ENCODE measurements at places on chromosomes 7 and 10.

DNA sequence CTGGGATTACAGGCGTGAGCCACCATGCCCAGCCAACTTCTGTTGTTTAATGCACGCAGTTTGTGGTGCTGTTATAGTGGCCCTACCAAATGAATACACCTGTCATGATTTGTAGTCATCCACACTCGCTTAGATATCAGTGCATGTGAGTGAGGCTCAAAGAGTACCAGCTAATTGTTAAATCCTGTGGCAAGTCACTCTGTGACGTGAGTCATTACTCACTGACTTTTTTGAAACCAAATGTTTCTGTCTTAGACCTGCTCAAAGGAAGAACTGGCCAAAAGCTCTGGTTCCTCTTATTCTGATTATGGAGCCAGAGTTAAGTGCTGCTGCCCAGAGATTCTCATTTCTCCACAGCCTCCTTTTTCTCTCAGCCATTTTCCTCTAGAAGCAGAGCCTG lies 109.4 kb downstream of the PRKAG2 start:
- DNase-seq, result no peak

- no peak for DNase-seq
These were observed 300.0 kb downstream of the PLXNA4 start for GRCh38 chr7:132276234-132276630.

DNA sequence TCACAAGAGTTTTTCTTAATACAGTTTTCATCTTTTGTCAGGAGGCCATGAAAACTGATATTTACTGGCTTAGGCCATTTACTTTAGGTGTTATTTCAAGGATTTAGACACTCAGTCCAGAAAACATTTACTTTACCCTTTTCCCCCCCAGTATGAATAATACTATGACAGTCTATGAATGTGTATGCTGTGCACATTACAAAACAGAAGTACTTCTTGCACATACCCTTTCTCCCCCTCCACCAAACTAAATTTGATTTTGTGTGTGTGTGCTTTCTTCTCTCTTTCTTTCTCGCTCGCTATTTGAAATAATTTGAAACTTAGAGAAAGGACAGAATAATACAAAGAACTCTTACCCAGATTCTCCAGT lies 41.3 kb downstream of the RBM33 start:
- DNase-seq, result no peak

GRCh38 chr10:62130948-62131347 lies 137.7 kb downstream of the RTKN2 start:
- DNase-seq, result no peak

GRCh38 chr7:80014511-80014910 lies 120.1 kb upstream of the GNAI1 start:
- DNase-seq, result no peak

- no peak for DNase-seq
These were observed 1183.6 kb downstream of the GATA3 start for GRCh38 chr10:9238041-9238440.

- no peak for DNase-seq
These were observed 63.2 kb upstream of the FGFR2 start for GRCh38 chr10:121661451-121661851.

GRCh38 chr10:76615049-76615448 lies 1022.6 kb downstream of the KCNMA1 start:
- no peak for DNase-seq

- no peak for DNase-seq
These were observed 5.5 kb upstream of the ELOVL3 start for GRCh38 chr10:102220612-102221011.

- DNase-seq, result no peak
These were observed 67.0 kb upstream of the PLXNA4 start for GRCh38 chr7:132643302-132643701.

- DNase-seq, result no peak
These were observed 3.0 kb upstream of the HOXA7 start for GRCh38 chr7:27159266-27160144.

- no peak for DNase-seq
These were observed 28.0 kb upstream of the COMTD1 start for GRCh38 chr10:75263806-75264205.

GRCh38 chr10:123149568-123150270 lies 1.8 kb downstream of the HMX2 start:
- no peak for DNase-seq

- DNase-seq, result no peak
These were observed 239.7 kb upstream of the MKLN1 start for GRCh38 chr7:131087756-131088658.

DNA sequence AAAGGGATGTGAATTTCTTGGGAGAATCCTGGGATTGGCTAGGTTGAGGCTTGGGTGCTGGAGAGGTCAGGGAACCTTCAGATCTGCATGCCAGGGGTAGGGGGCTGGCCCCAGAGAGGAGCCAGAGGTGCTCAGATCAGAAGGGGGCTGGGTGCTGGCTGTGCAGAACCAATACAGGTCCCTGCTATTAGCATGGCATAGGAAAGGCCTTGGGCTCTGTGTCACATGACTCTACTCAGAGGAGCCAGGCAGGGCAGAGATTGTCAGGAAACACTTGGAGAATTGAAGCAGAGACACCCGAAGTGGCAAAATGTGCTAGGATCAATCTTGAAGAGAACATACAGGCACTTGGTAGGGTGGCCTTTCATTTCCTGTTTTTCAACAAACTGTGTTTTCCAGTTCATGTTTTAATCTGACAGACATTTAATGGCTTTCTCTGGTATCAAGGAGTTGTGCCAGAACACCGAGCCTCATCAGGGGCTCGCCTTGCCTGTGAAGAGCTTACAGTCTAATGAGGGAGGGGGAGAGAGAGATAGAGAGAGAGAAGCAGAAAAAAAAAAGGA lies 498.9 kb downstream of the RPS24 start:
- DNase-seq, result no peak

- no peak for DNase-seq
These were observed 13.7 kb upstream of the LAMB4 start for GRCh38 chr7:108143658-108144420.

- no peak for DNase-seq
These were observed 1342.6 kb downstream of the REEP3 start for GRCh38 chr10:64863836-64864235.

DNA sequence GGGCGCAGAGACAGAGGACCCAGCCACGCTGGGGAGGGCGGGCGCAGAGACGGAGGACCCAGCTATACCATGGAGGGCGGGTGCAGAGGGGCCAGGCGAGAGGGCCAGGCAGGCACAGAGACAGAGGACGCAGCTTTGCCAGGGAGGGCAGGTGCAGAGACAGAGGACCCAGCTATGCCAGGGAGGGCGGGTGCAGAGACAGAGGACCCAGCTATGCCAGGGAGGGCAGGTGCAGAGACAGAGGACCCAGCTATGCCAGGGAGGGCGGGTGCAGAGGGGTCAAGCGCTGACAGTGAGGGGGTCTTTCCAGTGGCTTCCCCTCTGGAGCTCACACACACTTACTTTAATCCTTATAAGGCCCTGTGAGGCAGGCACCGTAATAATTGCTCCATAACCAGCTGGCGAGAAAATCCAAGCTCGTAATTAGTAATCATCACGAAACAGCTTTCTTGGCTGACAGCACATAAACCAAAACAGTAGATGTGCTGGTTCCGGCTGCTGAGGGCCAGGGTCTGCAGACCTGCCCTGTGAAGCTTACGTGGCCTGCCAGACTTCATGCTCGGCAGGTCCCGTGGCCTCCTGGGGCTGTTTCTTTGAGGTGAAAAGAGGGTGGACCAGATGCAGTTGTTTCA lies 137.2 kb downstream of the VIPR2 start:
- DNase-seq, result no peak

DNA sequence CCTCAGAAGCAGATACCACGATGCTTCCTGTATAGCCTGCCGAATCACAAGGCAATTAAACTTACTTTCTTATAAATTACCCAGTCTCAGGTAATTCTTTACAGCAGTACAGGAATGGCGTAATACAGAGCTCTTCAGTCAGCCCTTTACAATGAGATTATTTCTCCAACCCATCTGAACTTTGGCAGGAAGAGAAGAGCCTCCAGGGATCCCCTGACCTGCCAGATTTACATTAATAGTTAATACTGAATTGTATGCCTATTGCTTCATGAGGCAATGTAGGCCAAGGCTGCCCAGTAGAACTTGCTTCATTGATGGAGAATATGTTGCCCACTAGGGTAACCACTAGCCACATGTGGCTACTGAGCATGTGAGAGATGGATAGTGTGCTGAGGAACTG lies 608.7 kb downstream of the SH2D4B start:
- DNase-seq, result no peak

DNA sequence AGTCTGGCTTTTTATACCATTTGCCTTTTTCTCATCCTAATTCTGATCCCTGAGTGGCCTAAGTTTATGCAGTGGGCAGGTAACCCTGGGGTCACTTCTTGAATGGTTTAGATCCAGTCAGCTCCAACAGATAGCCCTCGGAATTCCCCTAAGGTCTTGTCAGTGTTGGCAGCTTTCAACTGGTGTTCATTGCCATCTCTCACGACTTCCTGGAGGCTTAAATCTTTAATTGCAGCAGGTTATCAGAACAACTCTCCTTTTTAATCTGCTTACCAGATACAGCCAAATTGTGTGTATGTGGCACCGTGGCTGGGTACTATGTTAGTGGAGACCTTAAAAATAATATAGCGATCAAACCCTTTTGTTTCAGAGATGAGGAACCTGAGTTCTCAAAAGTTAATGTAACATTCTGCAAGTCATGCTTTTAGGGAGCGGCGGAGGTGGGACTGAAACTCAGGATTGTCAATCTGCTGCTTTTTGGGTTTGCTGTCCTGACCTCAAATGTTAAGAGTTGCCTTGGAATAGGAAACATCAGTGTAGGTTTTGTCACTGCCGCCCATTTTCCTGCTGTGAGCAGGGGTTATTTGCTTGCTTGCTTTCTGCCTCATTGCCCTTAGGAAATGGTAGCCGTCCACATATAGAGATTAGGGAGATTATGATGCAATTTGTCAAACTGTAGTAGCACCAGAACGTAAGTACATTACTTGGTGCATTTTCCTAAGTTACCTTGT lies 818 bp downstream of the DLD start:
- no peak for DNase-seq

- no peak for DNase-seq
These were observed 334.7 kb downstream of the ANKRD7 start for GRCh38 chr7:118559207-118559606.

- DNase-seq, result no peak
These were observed 67.8 kb downstream of the WDR37 start for GRCh38 chr10:1123972-1124371.

DNA sequence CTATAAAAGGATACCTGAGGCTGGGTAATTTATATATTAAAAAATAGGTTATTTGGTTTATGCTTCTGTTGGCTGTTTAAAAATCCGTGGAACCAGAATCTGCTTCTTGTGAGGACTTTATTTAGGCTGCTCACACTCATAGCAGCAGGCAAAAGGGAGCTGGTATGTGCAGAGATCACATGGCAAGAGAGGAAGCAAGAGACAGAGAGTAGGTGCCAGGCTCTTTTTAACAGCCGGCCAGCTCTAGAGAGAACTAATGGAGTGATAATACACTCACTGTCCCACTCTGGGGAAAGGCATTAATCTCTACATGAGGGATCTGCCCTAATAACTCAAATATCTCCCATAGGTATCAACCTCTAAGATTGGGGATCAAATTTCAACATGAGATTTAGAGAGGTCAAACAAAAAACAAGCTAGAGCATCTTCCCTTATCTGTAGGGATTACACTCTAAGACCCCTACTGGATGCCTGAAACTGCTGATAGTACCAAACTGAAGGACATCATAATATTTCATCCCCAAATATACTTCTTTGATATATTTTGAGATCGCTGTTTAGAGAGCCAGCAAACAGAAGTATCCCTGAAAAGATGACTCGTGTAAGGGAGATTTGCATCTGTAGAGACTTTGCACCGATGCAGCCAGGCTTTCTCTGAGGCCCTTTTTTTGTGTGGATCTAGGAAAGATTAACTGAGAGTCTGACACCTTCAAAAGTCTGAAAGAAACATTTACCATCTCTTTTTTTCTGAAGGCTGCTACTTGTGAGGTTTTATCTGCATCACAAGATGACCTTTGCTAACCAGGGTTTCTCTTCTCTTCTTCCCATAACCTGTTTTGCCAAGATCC lies 717.0 kb upstream of the MBL2 start:
- no peak for DNase-seq

DNA sequence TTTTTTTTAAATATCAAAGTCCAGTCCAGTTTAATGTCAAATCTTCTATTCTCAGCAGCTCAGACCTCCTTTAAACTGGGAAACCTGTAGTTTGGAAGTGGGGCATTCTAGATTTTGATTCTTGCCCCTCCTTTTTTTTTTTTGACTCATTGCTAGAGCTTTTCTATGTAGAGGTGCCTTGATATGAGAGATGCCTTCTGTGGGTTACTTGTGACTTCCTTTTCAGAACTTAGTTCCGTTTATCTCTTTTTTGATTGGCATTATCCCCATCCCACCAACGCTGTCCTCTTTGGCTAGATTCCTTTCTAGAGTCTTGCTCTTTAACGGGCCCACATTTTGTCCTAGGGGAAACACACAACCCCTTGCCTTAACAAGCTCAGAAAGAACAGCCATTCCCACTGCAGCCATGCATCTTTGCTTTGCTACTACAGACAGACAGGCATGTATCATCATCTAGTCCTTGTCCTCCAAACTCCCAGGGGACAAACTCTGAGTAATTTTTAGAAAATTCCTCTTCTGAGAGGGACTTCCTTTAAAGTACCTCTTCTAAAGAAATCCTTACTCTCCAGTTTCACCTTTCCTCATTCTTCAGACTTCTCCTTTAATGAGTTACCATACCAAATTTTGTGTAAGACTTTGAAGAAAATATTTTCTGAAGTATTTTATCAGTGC lies 153.6 kb downstream of the PHF14 start:
- no peak for DNase-seq

- DNase-seq, result no peak
These were observed 234.6 kb downstream of the PPP1R3A start for GRCh38 chr7:113684165-113684564.

DNA sequence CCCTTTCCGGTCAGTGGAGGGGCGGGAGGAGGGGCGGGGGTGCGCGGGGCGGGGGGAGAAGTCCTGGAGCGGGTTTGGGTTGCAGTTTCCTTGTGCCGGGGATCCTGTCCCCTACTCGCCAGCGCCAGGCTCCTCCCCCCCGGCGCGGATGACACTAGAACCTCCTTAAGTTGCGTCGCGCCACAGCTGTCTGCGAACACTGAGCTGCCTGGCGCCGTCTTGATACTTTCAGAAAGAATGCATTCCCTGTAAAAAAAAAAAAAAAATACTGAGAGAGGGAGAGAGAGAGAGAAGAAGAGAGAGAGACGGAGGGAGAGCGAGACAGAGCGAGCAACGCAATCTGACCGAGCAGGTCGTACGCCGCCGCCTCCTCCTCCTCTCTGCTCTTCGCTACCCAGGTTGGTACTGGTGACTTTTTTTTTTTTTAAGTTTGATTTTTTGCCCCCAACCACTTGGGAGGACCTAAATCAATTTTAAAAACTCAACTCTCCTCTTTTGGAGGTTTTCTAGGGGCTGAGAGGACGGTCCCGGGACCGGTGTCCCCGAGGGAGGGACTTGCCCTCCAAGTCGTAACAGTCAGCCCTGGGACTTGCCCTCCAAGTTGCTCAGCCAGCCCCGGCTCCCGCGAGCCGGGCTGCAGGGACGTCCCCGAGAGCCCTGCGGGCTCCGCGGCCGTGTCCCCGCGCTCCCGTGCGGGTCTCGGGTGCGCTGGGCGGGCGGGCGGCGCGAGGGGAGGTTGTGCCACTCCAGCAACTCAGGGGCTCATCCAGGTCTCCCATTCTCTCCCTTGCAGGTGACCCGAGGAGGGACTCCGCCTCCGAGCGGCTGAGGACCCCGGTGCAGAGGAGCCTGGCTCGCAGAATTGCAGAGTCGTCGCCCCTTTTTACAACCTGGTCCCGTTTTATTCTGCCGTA lies at the start of gene GATA3:
Gene GATA3 (plus strand): TSS at position 195 of the 914 bp plus-strand sequence. CDS start 968 bp downstream, outside the sequence.
- DNase-seq, result peak; percentile 71

GRCh38 chr7:115009139-115009538 lies 87.2 kb downstream of the MDFIC start:
- no peak for DNase-seq

GRCh38 chr10:61781969-61782403 lies 119.3 kb downstream of the CABCOCO1 start:
- no peak for DNase-seq

GRCh38 chr7:25350041-25350440 lies 121.8 kb upstream of the NPVF start:
- DNase-seq, result no peak

Measured in activated CD8-positive, alpha-beta memory T cell treated with anti-CD3 and anti-CD28 coated beads for 1 hour (primary cell).